Activated naive CD4-positive, alpha-beta T cell treated with anti-CD3 and anti-CD28 coated beads, Interleukin-2, amount 50 U/mL, for 16 hours (primary cell): ENCODE measurements at places on chromosomes 2 and 18.

- no peak for DNase-seq
Observed at GRCh38 chr18:76805221-76805620, 17.1 kb upstream of the ZNF236 start.

DNA sequence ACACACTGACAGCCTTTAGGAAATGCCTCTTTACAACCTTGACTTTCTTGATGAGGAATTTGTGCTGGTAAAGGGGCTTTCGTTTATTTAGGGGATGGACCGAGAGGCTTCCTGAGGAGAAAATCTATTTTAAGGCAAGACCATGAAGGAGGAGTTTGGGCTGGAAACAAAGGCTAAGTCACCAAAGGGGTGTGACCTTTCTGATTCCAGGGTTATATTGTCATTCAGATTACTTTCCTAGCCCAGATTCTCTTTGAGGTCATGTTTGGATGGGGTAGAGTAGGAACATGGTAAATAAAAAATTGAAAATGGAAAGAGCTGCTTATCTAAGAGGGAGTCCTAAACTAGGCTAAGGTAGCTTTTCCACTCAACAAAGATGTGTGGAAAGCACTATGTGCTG, 77.1 kb upstream of the UGP2 start:
- DNase-seq, result no peak

- DNase-seq, result no peak
Observed at GRCh38 chr2:196487417-196487816, 152.1 kb upstream of the CCDC150 start.

GRCh38 chr2:206766057-206766930, 888 bp downstream of the FASTKD2 start:
- DNase-seq, result no peak

- no peak for DNase-seq
Observed at GRCh38 chr2:96604104-96604503, 34.0 kb downstream of the KANSL3 start.

- no peak for DNase-seq
Observed at GRCh38 chr2:119385466-119385865, 18.7 kb downstream of the DBI start.

GRCh38 chr2:46230115-46230571, 67.1 kb upstream of the EPAS1 start:
- no peak for DNase-seq

DNA sequence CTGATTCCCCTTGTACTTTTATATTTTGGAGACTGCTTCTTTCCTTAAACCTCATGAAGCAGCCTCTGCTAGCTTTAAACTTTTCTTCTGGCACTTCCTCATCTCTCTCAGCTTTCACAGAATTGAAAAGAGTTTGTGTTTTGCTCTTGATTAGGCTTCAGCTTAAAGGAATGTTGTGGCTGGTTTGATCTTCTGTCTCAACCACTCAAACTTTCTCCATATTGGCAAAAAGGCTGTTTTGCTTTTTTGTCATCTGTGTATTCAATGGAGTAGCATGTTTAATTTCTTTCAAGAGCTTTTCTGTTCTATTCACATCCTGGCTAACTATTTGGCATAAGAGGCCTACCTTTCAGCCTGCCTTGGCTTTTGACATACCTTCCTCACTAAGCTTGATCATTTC, 36.3 kb upstream of the MSTN start:
- DNase-seq, result no peak

DNA sequence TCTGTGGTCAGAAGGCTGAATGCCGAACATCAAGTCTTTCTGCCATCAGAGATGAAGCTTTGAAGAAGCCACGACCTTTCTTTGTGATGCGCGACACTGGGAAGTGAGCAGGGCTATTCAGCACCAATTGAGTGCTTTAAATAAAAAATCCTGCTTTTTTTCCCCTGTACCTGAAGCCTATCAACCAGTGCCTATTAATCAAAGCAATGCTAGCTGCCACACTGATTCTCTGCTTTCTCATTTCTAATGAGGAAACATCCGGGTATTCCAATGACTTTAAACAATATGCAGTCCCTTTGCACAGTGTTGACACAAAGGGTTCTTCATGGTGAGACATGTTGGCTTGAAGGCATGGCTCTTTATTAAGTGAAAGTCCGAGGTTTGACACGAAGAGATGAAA, 88.0 kb downstream of the GALR1 start:
- no peak for DNase-seq

- DNase-seq, result no peak
Observed at GRCh38 chr2:168130346-168130745, 117.0 kb downstream of the STK39 start.

GRCh38 chr18:79394534-79395307, 1.0 kb upstream of the NFATC1 start:
- peak; percentile 85 for DNase-seq

GRCh38 chr2:11379558-11379957, 35.1 kb upstream of the ROCK2 start:
- DNase-seq, result no peak

DNA sequence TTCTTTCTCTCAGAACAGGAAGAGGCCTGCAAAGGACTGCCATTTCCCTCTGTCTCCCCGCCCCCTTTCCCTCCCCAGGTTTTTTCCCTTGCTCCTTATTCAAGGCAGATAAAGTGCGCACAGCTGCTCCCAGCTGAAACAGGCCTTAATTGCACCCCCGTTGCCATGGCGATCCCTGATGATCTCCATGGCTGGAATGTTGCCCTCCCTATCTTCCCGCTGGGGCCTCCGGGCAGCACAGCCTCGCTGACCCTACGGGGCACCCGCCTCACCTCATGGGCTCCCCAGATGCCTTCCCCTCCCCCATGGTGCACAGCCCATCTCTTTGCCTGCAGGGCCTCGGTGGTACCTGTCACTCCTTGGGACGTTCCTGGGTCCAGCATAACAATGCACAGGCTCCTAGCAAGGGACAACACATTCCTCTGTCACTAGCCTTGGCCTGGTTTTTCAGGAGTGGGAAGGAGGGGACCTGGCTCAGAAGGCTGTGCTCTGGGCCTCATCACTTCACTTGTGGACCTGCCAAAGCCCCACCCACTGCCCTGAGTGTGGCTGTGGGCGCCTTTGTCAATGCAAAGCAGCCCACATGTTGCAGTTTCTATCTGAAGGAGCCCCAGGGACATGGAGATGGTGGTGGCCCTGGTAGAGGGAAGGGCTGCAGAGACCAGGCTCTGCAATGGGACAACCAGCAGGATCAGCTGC, 115.0 kb downstream of the CELF4 start:
- no peak for DNase-seq

GRCh38 chr2:197168705-197169104, 141.9 kb downstream of the ANKRD44 start:
- DNase-seq, result peak; percentile 70

GRCh38 chr2:86319700-86320580, 17.5 kb downstream of the REEP1 start:
- DNase-seq, result no peak

DNA sequence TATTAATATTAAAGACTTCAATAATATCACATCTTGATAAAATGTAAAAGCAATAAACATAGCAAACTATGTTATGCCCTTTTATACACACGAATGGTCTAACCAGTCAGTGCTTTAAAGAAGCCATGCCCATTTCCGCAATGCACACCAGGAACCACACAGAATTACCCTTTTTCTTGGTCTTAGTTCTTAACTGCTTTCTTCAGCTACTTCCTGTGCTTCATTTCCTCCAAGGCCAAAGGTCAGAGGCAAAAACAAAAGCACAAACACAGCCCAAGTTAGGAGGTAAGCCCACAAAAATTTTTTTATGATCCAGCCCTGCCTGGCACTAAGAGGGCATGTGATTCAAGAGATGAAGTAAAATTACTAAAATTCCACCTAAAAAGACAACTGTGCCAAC, 267.2 kb downstream of the FBXO15 start:
- DNase-seq, result no peak

DNA sequence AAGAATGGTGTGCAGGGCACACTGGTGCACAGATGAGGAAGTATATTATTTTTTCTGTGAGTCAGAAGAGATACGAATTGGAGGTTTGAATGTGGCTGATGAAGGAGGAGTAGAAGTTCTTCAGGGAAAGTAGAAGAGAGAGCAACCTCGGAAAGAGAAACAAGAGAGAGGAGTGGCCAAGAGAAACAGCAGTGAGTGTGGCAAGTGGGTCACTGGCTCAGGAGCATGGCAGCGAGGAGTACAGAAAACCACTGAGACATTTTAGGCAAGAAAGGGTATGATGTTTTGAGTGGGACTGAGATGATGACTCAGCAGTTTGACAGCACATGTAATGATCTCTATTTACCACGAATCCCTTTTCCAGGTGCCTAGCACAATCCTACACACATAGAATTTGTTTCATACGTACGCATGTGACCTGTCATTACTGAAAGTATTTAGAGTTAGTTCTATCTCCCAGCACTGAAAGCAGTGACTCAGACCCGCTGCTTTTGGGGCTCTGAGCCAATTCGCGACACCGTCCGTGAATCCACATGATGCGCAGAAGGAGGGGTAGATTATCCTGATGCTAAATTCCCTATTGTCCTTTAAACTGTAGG, 915.4 kb downstream of the DCDC2C start:
- DNase-seq, result no peak

DNA sequence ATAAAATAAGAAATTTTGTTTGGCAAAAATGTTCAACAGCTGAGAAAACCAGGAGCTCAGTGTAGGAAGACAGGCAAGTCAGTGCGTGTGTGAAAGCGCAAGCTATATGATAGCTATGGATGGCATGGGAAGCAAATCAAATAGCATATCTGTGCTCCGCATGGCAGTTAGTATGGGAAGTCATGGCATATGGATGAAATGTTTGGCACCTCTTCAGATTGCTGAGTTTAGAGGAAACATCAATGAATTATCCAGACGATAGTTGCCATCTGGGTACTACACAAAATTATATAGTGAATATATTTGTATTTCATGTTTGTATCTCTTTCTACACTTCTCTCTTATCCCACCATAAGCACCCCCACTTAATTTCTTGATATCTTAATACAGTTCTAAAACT, 85.9 kb upstream of the TWSG1 start:
- DNase-seq, result no peak

DNA sequence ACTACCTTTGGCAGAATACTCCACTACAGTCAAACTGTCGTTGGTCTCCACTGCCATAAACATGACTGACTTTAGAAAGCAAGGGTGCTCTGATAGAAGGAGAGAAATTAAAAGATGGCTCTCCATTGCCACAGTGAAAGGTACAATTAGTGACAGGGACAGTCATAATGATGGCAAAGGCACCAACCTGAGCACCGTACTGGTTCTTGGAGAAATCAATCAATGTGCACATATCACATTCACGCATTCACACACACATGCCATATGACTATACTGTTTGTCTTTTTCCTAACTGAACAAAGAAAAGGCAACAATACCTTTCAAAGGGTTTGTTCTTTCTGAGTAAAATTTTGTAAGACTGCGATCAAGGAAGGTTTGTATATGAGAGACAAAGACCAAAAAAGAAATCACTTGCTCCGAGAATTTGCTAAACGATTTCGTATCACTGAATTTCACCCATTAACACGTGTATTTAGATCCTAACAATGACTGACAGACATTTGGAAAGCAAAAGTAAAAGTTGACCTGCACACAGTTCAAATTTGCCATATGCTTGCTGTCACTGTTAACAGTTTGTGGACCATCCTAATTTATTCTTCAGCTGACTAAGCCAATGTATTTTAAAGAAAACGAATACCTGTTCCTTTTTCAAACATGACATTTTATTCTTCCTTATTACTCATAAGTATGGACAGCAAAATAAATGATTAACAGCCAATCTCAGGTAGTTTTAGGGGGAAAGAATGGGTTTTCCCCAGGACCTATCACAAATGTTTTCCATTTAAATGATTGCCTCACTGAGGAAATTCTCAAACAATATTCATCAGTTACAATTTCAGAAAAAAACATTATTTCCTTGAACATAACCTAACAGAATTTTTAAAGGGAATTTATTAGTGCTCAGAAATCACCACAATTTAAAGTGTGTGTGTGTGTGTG, 644.4 kb downstream of the ZEB2 start:
- DNase-seq, result no peak

DNA sequence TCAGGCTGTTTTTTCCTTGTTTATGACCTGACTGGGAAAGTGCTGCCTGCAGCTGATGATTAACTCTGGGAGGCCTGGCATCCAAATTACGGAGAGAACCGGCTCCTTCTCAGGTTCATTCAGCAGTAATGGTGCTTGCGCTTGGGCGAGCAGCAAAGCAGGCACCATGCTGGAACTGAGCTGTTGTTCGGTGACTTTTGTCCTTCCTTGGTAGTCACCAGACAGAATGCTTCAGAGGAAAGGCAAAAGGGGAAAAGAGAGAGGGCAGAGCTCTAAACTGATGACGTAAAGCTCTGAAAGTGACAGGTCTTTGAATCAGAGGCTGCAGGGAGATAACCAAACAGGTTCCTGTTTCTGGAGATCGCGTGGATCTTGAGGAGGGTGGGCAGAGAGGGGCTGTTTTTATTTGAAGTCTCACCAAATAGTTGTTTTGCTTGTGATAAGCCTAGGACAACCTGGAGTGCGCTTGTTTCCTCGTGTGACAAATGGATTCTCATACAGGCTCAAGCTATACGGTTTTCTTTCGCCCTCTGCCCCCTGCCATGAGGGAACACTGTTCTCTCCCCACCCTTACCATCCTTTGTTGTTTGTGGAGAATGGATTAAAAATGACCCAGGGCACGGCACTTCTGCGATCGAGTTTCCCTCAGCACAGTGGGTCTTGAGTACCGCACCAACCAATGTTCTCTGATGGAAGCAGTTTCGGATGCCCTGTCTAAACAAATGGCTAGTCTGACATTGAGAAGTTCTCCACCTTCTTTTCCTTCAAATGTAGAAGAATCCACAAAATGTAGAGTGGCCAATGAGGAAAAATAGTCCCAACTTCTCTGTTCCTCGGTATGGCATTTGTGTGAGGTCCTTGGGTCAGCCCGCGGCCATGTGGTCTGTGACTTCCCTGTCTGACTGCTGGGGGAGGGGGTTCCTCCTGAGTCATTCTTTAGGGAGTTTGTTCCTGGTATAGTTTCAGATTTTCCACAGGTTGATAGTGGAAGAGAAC, 1.3 kb downstream of the RASGRP3 start:
- DNase-seq, result no peak

DNA sequence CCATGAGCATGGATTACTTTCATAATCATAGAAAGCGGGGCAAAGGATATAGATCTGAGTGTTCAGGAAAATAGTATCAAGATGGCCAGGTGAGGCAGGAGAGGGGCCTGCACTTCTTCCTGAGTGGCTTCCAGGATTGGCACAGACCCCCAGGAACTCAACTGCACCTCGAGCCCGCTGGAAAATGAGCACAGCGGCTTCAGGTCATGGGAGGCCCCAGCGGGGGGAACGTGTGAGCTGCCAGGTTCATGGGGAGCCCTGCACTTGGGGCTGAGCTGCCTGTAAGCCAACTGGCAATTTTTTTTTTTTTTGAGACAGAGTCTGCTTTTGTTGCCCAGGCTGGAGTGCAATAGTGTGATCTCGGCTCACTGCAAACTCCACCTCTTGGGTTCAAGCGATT, 81.5 kb upstream of the ODC1 start:
- DNase-seq, result no peak

- DNase-seq, result no peak
Observed at GRCh38 chr2:29916571-29916970, 4.8 kb downstream of the ALK start.
